Activated CD4-positive, alpha-beta T cell treated with anti-CD3 and anti-CD28 coated beads for 36 hours (primary cell): ENCODE measurements at places on chromosomes 7 and 10.

DNA sequence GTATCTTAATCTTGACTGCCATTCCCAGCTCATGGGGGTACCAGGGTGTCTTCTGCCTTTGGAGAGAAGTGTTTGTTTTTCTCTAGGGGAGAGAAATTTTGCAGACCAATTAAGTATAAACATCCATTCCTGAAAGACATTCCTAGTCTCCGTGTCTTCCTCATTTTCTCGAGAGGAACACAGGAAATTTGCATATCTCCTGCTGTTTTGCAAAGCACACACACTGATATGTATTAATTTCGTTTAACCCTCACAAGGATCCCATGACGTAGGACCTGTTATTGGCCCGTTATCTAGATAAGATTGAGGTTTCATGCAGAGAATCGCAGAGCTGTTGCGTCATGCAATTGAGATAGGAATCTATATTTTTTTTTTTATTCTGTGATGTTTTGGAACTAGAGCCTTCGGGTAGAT, 944 bp downstream of the RHBDD2 start:
- DNase-seq = peak; percentile 35

DNA sequence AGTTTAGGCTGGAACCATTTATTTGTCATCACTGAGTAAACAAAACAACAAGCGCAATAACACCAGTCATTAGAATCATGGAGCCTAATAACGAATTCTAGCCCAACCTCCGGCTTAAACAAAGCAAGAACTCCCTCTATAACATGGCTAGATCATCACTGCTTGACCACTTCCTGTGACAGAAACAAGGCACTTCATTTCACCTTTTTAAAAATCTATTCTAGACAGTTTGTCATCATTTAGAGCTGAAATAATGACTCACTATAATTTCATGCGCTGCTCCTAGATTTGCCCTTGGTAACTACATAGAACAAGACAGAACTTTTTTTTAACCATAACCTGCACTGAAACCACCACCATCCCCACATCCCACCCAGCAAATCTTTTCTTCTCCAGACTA, 81.3 kb downstream of the OSBPL3 start:
- DNase-seq = no peak

DNA sequence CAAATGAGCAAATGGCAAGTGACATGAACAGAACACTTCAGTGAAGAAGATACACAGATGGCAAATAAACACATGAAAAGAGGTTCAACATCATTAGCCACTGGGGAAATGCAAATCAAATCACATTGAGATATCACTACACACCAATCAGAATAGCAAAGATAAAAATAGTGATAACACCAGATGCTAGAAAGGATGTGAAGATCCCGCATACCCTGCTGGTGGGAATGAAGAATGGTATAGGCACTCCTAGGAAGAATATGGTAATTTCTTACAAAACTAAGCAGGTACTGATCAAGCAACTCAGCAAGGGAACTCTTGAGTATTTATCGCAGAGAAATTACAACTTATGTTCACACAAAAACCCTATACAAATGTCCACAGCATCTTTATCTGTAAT, 11.2 kb downstream of the LAMB4 start:
- DNase-seq = no peak

DNA sequence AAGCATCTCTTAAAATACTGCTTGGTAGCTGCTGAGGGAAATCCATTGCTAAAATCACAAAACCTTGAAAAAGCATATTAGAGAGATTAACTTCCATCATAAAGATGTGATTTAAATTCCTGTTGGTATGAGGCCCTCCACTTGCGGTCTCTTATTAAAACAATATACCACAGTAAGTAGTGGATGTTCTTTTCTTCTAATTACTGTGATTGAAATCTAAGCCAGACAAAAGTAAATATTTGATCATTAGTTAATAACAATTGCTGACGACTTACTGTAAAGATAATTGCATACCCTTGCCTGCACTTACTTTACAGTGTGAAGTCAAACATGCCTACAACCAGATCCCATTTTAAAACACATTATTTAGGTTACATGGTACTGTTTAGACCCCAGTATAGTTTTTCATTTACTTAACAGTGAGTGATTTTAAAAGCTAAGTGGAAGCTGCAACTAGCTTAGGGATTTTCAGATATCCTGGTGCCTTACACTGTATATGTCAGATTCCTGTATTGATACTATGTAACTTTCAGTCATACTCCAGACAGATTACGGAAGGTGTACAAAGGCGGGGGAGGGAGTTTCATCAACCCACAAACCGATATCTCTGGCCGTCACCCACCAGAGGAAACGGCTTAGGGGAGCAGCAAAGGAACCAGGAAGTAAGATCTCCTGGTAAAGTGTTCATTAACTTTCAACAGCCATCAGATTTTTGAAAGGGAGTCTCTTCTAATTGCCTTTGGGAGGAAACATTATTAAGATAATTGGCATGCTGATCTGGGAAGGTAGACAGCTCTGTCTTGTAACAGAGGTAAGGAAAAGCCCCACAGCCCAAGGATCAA, 986 bp downstream of the NRP1 start:
- peak; percentile 40 for DNase-seq

- DNase-seq = no peak
These were observed 489.1 kb downstream of the SUGCT start for GRCh38 chr7:40623863-40624262.

GRCh38 chr10:34815185-34816084, at the start of gene PARD3:
PARD3 (minus strand) TSS chr10:34815296; CDS start chr10:34814995, 301 bp downstream.
- peak; percentile 62 for DNase-seq

DNA sequence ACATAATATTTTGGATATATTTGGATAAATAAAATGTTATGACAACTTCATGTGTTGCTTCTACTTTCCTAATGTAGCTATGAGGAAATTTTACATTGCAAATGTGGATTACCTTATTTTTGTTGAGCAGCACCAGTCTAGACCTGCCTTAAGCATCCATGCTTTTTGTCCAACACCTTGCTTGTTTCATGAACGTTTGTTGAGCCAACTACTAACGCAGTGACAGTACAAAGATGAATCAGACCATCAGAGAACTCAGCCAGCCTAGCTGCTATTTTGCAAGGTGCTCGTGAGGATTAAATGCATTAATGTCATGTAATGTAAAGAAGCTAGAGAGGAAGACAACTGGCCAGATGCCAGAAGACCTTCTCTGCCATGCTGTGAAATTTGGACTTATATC, 1.1 kb upstream of the ZC3HAV1L start:
- DNase-seq = no peak

DNA sequence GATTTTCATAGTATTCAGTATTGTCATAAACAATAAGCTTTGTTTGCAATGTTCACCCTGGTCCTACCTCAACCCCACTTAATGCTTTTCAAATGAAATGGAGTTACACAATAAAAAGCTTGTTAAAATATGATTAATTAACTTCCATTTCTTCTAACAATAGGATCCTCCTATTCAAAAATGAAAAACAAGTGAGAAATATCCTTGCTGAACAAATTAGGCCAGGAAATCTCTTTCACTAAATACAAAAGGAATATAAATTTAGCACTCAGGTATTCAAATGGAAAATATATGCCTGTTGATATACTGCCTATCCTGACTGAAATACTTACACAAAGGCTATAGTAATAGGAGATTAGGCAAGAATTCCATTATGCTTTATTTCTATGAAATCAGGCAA, 323.4 kb upstream of the GRM3 start:
- no peak for DNase-seq

DNA sequence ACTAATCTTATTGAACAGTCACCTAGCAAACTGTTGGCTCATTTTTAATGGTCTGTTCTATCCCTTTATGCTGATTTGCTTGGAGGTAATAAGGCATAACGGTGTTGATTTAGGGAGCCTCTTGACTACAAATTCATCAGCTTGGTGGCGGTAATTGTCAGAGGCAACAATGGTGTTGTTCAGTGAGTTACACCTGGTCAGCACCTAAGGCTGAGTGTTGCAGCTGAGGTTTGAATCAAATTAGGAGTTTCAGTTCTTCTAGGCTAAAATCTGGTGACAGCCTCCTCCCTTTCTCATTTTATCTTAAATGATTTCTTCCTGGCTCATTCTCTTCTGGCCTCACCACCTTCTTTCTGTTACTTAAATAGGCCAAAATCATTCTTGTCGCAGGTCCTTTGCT, 42.3 kb upstream of the SP8 start:
- no peak for DNase-seq

- DNase-seq = no peak
These were observed 60.8 kb downstream of the CHN2 start for GRCh38 chr7:29255199-29255878.

DNA sequence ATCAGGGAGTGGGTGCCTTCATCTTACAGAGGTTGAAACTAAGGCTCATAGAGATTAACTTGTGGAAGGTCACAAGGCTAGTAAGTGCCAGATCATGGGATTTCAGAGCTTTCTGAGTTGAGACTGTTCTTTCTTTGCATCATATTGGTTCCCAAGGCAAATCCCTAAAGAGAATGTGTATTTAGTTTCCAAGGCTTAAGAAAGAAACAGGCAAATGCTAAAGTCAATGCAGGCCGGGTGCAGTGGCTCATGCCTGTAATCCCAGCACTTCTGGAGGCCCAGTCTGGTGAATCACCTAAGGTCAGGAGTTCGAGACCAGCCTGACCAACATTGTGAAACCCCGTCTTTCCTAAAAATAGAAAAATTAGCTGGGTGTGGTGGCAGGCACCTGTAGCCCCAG, 19.8 kb downstream of the CDK1 start:
- DNase-seq = no peak

GRCh38 chr7:64888901-64889685, 14.0 kb upstream of the ZNF273 start:
- peak; percentile 45 for DNase-seq

DNA sequence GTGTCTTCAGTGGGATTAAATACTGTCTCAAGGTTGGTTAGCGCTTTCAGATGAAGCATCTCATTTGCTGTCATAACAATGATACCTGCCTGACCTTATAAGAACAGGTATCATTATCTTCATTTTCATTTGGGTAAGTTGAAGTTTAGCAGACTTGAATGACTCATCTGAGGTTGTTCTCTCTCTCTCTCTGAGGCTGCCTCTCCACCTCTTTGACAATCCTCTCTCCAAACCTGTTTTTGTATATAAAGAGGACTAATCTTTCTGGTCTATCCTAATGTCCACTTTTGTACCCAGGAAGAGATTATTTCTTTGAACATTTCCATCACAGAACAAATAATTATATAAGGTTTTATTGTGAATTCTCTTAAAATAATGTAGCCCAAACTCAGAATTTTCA, 291.4 kb downstream of the KLF6 start:
- no peak for DNase-seq

DNA sequence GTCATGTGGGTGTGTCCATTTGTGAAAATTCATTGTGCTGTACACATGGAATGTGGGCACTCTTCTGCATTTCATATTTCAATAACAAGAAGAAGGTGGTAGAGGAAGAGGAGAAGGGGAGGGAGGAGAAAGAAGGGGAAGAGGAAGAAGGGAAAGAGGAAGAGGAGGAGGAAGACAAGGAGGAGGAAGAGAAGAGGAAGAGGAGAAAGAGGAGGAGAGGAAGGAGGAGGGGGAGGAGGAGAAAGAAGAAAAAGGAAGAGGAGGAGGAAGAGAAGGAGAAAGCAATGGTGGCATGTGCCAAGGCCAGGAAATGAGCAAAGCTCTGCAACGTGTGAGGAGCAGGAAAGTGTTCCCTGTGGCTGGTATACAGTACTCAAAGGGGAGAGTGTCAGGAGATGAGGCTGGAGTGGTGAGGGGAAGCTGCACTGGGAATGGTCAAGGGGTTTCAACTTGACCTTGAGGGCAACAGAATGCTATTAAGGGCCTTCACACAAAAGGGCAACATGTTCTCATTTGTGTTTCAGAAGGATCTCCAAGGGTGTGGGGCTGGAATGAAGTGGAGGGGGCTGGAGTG, 40.5 kb downstream of the WNT2 start:
- DNase-seq = no peak

DNA sequence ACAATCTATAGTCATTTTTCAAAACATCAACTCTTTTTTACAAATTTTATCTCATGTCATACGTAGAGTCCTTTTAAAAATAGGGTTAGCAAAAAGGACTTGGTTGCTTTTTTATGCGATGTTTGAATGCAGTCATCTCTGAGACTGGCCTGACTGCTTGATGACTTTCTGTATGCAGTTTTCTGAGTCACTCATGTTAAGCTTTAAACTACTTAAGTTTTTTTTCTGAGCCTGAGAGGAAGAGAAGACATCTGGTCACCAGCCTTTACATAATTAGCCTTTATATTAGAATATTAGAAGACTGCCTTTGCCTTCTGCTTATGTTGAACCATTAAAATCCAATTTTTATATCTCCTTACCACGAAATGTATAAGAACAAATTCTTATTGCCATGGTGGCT, 834.4 kb upstream of the MBL2 start:
- DNase-seq = no peak

DNA sequence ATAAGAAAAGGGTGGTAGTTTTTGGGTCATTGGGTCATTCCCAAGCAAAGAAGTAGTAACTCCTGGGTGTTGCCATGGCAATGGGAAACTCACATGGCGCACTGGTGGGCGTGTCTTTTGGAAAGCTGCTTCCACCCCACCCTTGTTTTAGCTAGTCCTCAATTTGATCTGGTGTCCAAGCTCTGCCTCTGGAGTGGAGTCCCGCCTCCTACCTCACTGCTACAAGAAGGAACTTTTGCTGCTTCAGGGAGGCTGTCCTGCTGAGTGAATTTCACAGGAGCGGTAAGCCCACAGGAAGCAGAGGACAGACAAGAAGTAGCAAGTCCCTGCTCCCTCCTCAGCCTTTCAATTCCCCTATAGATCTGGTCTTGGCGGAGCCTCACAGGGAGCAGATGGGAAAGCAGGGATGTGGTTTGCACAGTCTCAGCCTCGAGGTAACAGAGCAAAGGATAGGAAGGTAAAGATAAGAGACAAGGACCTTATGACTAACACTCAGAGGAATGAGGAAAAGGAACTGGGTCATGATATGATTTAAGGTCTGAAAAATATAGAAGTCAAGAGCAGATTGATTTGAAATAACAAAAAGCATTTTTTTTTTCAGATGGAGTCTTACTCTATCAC, 700.3 kb downstream of the TNS3 start:
- DNase-seq = no peak

DNA sequence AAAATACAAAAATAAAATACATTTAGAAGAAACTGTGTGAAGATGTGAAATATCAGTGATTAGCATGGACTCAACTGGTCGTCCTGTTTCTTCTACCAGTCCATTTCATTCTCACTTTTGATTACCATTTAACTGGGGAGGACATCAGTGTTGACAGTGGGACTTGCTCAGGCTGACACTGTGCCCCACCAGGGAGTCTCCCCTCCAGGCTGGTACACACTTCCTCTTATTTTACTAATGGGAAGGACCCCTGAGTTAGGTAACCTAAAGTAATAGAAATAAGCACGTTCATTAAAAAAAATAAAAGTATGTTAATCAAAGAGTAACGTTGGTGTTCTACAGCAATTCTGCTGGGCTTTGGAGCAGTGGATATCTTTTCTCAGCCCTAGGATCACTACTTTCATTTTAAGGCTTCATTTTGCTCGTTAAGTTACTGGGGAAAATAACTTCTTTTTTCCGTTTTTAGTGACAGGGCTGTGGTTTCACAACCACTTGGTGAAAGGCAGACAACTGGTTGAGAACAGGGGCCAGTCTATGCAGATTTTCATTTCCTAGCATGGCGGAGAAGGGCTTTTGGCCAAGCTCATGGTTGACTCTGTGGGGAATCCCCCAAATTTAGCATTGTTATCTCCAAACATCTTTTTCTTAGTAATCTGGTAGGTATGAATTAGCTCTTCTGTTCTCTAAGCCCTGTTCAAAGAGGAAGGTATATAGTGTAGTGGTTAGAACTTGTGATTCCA, 2.1 kb downstream of the SNX10 start:
- DNase-seq = peak; percentile 80
